Pancreas (tissue), 10 donors: ENCODE measurements at places on chromosomes 7 and 10.

DNA sequence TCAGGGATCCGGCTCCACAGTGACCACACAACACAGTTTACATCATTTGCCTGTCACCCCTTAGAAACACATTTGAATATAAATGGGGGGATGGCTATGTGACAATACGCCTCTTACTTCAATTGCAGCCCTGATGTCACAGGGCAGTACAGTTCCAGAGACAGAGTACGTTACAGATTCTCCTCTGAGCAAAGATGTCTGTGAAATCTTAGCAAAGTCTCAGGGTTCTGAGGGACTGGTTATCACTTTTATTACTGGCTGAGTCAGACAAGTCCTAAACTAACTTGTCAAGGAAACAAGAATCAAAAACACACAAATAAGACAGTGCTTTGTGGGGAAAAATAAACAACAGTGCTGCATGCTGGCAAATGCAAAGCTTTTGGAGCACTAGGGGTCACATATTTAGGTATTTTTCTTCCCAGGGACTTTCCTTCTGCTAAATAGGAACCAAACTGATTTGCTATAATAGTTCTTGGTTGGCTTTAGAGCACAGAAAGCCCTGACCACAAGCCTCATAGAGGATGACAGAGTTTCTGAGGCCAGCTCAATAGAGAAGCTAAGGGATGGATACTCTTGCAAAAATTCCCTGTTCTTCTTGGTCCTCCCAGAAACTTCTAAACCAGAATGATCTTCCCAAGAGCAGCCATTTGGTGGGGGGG lies 501.6 kb downstream of the GRID1 start:
- no peak for DNase-seq

DNA sequence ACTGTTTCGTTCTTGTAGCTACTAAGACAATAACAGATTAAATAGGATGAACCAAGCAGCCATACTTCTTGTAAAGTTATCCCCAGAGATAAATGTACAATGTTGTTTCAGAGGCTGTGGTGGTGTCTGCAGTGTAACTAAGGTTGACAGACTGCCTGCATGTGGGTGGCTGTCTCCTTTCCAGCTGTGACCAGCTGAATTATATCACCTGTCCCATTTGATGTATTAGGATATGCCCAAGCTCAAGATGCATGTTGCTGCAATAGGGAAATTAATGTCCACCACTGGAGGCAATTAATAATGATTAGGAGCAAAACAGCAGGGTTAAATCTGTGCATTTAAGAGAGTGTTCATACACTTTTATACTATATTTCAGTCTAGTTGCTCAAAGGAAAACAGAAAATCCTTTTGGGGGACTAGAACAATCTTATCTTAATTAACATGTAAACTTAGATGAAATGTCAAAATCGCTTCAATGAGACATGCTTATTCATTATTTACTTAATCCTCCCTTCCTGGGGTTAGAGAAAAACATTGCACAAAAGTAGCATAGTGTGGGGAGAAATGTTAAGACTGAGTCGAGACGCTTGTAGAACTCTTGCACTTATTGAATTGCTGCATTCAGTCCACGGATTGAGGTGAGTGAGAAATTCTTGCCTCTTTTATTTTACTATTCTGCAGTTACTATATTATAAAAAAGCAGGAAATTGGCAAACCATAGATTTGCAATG lies 269.0 kb downstream of the SNX10 start:
- no peak for DNase-seq

DNA sequence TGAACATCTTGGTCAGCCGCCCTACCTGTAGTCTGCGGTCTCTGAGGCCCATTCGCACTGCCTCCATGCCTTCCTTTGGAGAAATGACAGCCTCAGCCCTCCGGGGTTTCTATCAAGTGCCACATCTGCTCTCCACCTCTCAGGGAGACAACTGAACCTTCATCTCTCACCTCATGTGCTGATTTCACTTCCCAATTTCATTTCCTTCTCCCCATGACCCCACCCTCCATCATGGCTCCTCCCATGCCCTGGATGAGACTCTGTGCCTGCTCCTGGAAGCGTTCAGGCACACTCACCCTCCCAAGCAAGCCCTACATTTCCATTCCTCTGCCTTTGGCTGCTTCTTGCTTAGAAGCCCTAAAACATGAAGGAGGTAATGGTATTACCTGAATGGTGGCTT lies 7.8 kb upstream of the SCD start:
- DNase-seq: no peak

- no peak for DNase-seq
These were observed 28.7 kb downstream of the WIPI2 start for GRCh38 chr7:5218564-5219360.

DNA sequence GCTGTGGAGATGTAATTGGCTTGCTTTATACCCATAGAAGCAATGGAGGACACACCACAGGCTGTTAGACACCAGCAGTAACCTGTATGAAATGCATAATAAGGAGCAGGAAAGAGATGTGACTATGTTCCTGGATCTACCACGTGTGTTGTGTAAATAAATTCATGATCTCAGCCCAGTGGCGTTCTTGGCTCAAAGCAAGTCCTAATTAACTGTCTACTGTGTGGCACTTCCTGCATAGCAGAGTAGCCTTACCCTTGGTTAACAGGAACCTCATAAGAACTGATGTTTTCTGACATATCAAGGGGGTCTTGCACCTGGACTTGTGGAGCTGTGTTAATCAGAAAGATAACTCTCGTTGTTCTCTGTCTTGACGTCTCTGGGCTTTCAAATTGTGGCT lies 25.7 kb upstream of the FAM180A start:
- DNase-seq: no peak

GRCh38 chr7:108099713-108100112 lies 30.4 kb downstream of the LAMB4 start:
- DNase-seq: no peak

DNA sequence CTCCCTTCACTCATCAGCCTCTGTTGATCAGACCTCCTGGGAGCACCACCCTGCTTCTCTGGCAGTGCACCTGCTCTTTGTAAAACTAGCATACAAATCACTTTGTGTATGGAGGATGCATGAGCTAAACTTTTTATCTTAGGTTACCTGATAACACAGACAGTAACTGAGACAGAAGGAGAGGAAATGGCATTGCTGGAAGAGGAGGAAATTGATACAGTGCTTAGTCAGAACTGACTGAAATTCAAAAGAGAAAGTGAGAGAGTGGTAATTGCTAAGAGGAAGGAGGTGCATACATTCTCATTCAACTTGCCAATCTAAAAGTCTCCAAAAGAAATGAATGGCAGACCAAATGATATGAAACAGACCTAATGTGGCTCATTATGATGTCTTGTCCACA lies 1120.7 kb downstream of the GATA3 start:
- no peak for DNase-seq

GRCh38 chr10:97123765-97124164 lies 62.0 kb downstream of the SLIT1 start:
- no peak for DNase-seq

- no peak for DNase-seq
These were observed 10.2 kb downstream of the CCDC6 start for GRCh38 chr10:59896191-59896590.

DNA sequence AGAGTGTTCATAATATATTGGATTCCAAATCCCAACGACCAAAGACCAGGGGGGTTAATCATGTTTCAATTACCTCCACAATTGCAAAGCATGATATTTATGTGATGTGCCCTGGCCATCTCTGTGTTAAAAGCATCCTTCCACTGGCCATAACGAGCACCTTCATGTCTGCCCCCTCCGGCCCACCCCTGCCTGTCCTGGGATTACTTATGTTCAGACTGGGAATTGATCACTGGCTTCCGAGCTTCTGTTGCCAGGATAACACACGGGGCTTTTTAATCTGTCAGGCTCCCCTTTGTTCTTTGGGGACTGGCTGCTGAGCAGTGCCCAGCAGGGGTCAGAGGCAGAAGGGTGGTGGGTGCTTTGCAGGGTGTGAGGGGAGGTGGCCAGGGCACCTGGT lies 13.7 kb upstream of the CHST15 start:
- no peak for DNase-seq

DNA sequence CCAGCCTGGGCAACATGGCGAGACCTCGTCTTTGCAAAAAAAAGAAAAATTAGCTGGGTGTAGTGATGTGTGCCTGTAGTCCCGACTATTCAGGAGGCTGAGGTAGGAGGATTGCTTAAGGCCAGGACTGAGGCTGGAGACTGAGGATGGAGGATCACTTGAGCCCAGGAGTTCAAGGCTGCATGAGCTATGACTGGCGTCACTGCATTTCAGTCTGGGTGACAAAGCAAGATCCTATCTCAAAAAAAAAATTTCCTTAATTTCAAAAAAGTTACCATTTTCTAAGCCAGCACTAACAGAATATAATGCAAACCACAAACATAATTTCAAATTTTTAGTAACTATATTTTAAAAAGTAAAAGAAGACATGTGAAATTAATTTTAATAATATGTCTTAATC lies 13.4 kb upstream of the SRGN start:
- DNase-seq: no peak

DNA sequence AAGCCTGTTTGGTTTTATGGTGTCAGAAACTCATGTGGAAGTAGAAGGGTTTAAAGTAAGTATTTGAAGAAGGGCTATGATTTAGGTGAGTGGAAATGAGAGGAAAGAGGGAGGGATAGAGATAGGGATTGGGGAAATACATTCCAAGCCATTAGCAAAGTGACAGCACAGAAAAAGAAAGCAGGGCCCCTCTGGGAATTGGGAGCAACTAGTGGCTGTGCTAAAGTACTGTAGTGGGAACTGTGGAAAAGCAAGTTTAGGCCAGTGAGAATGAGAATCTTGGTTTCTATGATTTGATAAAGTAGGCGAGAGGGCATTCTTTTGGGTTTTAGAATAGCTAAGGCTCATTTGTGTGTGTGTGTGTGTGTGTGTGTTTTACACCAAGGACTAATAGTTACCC lies 5.0 kb downstream of the PRKG1 start:
- no peak for DNase-seq

DNA sequence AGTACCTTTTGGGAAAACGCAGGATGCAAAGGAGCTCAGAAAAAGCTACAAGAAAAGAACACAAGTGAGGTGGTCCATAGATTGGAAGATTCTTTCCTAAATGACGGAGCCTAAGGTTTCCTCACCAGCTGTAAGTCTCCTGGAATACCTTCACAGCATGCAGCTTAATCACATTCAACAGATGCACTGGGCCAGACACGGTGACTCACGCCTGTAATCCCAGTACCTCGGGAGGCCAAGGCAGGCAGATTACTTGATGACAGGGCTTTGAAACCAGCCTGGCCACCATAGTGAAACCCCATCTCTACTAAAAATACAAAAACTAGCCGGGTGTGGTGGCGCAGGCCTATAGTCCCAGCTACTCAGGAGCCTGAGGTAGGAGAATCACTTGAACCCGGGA lies 228.7 kb downstream of the FRMD4A start:
- DNase-seq: no peak

GRCh38 chr7:1536743-1537534 lies 6.4 kb downstream of the MAFK start:
- DNase-seq: peak; percentile 95

DNA sequence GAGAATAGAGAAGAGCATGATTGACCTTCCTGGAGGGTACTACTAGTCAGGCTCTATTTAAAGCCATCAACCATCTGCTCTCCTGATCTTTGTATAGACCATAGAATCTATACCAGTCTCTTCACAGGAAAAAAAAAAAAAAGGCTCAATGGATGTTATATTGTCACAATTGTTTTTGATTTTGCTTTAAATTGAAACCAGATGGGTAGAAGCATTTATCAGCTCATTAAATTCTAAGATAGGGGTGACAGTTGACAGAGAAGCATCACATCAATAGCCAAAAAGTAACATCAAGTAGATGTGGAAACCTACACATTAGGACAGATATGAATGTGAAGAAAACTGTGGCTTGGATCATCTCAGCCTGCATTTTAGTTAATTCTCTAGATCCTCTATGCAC lies 558.9 kb upstream of the MBL2 start:
- no peak for DNase-seq

DNA sequence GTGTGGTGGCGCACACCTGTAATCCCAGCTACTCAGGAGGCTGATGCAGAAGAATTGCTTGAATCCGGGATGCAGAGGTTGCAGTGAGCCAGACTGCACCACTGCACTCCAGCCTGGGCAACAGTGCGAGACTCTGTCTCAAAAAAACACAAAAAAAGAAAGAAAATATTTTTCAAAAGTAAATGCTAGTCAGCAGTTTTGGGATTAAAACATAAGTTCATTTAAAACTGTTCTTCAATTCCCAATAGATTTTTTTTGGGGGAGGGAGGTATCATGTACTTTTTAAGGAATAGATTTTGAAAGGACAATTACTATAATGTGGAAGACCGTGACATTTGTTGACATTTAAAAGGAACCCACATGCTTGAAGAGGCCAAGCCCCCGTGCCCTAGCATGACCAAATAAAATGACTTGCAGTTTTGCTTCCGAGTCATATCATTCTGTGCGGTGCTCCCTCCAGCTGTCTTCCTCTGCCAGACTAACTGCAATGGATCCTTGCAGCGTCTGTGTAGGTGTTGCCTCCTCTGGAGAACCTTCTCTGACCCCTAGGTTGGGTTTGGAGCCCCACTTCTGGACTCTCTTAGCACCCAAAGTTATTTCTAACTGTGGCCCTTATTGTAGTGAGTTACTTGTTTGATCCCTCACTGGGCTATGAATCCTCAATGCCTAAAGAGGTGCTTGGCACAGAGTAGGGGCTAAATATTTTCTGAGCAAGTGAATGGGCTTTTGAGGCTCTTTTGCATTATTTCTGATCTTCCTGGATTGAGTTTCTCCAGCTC lies 17.4 kb upstream of the HPS1 start:
- DNase-seq: no peak

GRCh38 chr7:90777465-90777864 lies 181.3 kb downstream of the CDK14 start:
- no peak for DNase-seq

DNA sequence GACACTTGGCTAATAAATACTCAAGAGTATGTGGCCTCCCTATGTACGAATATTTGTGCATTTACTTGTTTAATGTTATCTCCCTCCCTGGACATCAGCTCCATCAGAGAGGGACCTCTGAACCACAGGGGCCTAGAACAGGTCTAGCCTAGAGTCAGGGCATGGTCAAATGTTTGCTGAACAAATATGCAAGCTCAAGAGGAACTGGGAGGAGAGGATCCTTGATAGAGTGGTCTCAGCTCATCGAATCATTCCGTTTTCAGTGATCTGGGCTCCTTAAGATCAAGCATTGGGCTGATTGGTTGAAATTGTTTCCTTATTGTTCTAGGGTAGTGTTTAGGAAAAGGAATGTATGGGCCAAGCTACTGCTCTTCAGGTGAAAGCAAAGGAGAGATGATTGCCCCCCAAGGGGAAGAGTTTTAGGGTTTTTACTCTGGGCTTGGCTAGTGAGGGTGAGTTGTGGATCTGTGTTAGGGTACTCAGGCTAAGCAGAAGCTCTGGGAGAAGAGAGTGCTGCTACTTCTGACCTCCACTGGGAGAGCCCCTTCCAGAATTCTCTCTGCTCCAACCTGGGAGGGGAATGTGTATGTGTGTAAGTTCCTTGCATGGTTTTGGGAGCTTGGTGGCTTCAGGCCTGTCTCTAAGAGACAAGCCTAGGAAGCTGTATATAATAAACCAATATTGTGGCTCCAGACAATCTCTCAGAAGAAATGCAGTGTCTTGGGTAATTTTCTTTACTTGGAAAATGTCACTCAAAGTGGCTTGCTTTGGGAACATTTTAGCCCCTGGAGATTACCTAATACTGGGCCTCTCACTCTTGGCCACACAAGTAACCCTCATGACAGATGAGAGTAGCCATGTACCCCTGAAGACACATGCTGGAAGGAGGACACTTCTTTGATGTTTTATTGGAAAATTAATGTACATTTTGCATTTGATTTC lies 110.0 kb downstream of the EMX2 start:
- DNase-seq: no peak
